AML-193 (cell line): ENCODE measurements at places on chromosomes 1 and 21.

DNA sequence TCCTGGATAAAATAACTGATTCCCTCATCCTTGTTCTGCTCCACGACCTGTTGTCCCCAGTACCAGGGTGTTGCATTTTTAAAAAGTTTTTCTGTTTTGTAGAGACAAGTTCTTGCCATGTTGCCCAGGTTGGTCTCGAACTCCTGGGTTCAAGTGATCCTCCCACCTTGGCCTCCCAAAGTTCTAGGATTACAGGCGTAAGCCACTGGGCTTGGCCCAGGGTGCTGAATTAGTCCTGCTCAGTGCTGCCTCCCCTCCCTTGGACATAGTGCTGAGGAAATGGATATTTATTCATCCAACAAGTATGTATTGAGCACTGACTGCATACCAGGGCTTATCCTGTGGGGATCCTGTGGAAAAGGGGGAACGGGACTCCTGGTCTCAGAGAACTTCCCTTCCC lies 126.4 kb downstream of the PTPRU start:
- DNase-seq, result no peak

- no peak for DNase-seq
These were observed 416.3 kb upstream of the USP24 start for GRCh38 chr1:55631509-55631908.

- no peak for DNase-seq
These were observed 45.0 kb downstream of the DISP3 start for GRCh38 chr1:11523746-11524464.

- DNase-seq, result no peak
These were observed 6.6 kb upstream of the RGS8 start for GRCh38 chr1:182690886-182691443.

GRCh38 chr21:44431300-44431699 lies 24.0 kb upstream of the LRRC3 start:
- no peak for DNase-seq

GRCh38 chr1:10945991-10946509 lies 66.4 kb upstream of the TARDBP start:
- no peak for DNase-seq

DNA sequence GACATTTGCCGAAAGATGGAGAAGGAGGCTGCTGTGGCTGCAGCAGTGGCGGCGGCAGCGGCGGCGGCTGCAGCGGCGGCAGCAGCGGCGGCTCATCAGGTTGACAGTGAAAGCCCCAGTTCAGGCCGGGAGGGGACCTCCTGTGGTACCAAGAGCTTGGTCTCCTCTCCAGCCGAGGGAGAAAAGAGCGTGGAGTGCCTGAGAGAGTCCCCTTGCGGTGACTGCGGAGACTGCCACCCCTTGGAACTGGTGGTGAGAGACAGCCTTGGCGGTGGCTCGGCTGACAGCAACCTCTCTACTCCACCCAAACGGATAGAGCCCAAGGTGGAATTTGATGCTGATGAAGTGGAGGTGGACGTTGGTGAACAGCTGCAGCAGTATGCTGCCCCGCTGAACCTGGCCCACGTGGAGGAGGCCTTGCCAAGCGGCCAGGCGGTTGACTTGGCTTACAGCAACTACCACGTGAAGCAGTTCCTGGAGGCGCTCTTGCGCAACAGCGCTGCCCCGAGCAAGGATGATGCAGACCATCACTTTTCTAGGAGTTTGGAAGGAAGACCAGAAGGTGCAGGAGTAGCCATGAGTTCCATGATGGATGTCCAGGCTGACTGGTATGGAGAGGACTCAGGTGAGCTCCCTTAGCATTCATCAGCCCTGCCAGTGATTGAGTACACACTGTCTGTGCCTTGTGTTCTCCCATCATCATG lies 6.3 kb downstream of the ZBTB8B start:
- no peak for DNase-seq

DNA sequence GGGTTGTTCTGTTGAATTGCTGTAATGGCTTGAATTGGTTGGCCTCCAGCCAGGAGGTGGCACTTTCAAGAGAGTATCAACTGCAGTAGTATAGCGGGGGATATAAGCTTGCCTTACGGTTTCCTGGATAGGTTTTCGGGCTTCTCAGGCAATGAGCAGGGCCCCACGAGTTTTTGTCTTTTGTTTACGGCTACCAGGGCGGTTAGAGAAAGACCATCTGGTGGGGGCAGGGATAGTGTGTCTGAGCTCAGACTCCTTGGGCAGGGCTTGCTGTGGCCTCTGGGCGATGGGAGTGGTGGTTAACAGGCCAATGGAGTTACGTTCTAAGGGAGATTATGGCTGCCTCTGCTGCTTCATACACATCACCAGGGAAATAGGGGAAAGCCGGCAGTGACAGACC lies 62.8 kb downstream of the DTL start:
- no peak for DNase-seq

DNA sequence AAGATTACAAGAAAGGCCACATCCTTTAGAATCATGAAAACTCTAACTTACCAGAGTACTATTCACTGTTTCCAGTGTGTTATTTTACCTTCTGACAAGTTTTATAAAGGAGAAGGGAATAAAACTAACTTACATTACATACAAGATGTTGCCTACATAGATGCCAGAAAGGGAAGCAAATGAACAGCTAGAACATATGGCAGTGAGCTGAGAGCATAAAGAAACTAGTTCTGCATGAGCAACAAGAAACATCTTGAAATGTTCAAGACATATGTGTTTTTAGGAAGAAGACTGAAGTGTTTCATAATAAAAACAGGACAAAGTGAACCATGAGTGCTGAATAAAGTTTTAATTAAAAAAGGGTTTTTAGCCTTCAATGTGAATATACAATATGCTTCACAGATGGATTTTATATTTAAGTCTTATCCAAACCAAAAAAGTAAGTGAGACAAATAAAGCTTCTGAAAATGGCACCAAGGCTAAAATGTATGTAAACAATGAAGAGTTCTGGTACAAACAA lies 39.4 kb downstream of the SLC5A9 start:
- DNase-seq, result no peak

- DNase-seq, result no peak
These were observed 29.8 kb downstream of the HYI start for GRCh38 chr1:43423672-43424550.

DNA sequence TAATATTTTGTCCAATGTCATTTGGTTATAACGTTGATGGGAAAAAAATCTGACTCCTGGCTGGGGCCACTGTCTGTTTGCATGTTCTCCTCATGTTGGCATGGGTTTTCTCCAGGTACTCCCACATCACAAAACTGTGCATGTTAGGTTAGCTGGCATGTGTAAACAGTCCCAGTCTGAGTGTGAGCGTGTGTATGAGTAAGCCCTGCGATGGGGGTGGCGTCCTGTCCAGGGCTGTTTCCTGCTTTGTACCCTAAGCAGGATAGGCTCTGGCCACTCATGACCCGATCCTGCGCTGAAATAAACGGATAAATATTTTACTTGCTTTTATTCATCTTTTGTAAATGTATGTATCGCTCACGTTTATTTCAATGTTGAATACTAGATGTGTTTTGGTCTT lies 13.5 kb downstream of the EFCAB14 start:
- no peak for DNase-seq

GRCh38 chr1:21526441-21526840 lies 17.2 kb downstream of the ALPL start:
- DNase-seq, result no peak

DNA sequence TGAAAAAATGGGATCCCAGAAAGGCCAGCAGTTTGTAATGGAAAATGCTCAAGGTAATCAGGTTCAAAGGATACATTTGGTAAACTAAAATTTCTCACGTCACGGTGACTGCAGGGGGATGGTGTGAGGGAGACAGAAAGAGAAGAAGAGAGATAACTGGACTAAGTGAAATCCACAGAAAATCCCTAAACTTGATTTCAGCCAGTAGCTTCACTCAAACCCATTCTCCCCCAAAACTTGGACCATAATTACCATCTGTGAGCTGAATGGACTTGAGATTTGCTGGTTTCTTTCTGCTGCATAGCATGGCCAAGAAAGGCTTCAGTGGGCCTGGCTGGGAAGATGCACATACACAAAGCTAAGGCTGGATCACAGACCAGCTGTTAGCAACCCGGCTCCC lies 155.4 kb upstream of the LMO4 start:
- DNase-seq, result no peak

GRCh38 chr1:210291786-210292230 lies 36.9 kb upstream of the HHAT start:
- DNase-seq, result no peak

GRCh38 chr1:64519901-64520300 lies 50.0 kb downstream of the CACHD1 start:
- no peak for DNase-seq

DNA sequence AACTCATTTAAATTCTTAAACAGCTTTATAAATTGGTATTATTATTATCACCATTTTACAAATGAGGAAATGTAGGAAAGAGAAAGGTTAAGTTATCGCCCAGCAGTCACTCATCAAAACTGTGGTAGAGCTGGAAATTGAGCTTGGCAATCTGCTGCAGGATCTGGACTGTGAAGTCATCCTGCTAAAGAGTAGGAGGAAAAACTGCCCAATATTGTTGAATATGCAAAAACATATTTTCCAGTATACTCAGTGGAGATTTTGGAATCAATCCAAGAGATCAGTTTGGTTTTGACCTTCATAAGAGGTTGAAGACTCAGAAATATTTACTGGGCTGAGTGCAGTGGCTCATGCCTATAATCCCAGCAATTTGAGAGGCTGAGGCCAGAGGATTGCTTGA lies 16.9 kb upstream of the RC3H1 start:
- no peak for DNase-seq

GRCh38 chr1:175385316-175385715 lies 192.7 kb upstream of the KIAA0040 start:
- no peak for DNase-seq

DNA sequence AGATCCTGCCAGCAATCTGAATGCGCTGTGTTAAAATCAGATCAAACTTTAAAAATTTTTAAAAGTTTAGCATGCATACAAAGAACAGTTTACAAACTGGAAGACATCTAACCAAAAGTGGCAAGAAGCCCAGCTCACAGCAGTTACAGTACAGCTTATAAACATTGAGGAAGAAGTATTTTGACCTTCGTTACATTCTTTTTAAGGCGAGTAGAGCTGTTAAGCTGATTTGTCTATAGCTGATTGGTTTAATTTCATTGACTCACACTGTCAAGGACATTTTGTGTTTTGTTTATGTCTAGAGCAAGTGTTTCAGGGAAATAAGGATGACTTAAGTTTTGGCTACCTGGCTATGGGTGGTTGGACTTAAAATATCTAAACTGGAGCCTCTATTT lies 3.0 kb upstream of the PGM1 start:
- DNase-seq, result no peak

- DNase-seq, result no peak
These were observed 267.1 kb upstream of the KIAA0040 start for GRCh38 chr1:175459591-175460238.

GRCh38 chr1:36486439-36487335 lies 4.0 kb upstream of the CSF3R start:
- DNase-seq, result peak; percentile 97

DNA sequence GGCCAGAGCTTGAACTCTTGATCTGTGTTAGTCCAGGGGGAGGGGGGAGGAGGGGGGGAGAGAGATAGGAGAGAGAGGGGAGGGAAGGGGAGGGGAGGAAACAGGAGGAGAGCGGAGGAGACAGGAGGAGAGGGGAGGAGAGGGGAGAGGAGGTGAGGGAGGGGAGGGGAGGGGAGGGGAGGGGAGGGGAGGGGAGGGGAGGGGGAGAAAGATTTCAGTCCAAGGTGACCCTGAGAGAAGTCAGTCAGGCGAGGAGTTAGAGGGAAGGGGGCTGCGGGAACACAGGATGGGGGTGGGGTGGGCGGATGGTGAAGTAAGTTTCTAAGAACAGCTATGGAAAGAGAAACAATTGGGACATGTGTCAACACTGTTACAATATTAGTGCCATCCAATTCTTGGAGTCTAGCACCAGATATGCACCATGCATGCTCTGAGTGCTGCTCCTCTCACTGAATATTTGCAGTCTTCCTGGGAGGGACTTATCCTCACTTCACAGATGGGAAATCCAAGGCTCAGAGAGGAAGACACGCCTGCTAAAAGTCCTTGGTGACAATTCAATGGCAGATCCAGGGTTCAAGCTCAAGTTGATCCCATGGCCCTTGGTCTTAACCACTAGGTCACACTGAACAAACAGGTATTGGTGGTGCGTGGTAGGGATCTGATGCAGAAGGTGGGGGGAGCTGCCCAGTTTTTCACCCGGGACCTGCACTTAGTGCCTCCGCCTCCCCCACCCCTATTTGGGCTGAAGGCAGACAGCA lies 42.5 kb upstream of the ECE1 start:
- no peak for DNase-seq

DNA sequence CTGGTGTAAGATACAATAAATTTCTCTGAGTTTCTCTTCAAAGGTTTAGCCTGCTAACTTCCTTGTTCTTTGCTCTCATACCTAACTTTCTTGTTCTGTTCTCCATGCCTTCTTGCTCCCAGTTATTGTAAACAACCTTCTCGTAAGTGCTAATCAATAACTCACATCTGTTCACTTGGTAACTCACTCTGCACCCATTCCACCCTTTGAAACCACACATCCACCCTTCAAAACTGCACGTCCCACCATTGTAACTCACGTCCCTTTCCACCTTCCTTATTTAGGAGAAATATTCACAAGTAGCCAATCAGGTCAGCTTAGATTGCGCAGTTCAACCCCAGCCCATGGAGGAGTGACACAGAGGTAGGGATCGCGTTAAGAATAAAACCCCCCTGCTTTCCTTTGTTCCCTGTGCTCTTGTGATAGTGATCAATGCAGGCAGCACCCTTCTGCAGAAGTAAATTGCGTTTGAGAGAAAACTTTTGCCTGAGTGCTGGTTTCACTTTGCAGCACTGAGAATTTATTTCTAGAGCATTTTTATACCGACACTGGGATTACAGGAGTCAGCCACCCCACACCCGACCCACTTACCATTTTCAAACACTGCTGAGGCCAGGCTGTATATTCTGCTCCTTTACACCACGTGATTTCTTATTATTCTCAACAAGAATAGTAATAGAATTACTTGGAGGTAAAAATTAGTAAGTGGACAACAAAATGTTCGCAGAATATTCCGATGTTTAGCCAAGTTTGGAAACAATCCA lies 789.2 kb upstream of the RGS18 start:
- DNase-seq, result no peak

GRCh38 chr1:234608911-234609690 lies 877 bp downstream of the IRF2BP2 start:
- peak; percentile 14 for DNase-seq

- DNase-seq, result no peak
These were observed 18.8 kb downstream of the PKNOX1 start for GRCh38 chr21:42993051-42993712.

DNA sequence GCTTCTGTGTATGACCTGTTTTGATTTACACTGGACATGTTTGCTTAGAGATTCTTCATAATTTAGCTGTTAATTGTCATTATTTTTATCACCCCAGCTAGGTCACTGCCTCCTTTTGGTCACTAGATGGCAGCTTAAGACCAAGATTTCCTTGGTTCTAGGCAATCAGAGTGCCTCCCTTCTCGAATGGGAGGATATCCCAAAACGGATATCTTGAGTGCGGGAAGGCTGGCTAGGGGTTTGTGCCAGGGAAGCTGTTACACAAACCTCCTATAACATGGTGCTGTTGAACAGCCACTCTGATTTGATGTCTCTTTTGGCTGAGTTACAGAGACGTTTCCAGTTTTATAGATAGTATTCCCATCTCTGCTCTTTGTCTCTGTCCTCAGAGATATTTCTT lies 283.5 kb downstream of the S1PR1 start:
- DNase-seq, result peak; percentile 29
